Thoracic aorta (tissue), 2 donors: ENCODE measurements at places on chromosomes 1 and 21. TPM values are rescaled to one million over a fixed set of nuclear protein-coding genes. Genes with fewer than 3 reads are reported as not detected.

GRCh38 chr1:55071477-55071876, 32.1 kb downstream of the PCSK9 start:
- DNase-seq: no peak

DNA sequence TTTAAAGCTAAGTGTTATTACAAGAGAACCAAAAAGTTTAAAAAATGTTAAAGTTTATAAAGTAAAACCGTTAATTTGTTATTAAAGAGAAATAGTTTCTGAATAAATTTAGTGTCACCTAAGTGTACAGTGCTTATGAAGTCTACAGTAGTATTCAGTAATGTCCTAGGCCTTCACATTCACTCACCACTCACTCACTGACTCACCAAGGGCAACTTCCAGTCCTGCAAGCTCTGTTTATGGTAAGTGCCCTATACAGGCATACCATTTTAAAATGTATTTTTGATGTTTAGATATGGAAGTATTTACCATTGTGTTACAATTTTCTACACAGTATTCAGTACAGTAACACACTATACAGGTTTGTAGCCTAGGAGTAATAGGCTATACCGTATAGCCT, 60.1 kb upstream of the GCLM start:
- no peak for DNase-seq

DNA sequence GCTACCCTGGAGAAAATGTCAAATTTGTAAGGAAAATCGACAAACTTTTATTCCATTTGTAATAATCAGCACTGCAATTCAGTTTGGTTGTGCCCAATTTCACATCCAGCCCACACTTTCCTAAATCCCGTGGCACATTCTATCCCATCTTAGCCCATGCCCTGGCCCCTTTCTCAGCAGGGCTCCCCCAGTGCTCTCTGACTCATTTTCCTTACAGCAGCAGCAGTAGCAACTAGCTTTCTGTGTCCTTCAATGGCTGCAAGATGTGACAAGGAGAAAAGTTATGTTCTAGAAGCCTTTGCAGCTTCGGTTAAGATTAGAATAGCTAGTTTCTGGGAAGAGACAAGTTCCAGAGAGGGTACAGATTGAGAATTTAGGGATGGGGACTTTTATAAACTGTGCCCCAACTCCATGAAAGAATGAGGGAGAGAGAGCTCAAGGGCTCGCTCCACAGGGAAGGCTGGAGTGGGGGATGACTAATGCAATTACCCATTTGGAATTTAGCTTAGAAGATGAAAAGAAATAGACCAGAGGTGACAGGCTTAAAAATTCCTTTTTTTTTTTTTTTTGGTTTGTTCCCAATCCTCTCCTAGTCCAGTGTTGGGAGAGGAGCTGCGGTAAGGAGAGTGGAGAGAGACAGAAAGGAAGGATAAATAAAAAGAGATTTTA, 47.0 kb upstream of the POU2F1 start:
- no peak for DNase-seq

- DNase-seq: no peak
Observed at GRCh38 chr1:90045853-90046563, 51.1 kb downstream of the ZNF326 start.

DNA sequence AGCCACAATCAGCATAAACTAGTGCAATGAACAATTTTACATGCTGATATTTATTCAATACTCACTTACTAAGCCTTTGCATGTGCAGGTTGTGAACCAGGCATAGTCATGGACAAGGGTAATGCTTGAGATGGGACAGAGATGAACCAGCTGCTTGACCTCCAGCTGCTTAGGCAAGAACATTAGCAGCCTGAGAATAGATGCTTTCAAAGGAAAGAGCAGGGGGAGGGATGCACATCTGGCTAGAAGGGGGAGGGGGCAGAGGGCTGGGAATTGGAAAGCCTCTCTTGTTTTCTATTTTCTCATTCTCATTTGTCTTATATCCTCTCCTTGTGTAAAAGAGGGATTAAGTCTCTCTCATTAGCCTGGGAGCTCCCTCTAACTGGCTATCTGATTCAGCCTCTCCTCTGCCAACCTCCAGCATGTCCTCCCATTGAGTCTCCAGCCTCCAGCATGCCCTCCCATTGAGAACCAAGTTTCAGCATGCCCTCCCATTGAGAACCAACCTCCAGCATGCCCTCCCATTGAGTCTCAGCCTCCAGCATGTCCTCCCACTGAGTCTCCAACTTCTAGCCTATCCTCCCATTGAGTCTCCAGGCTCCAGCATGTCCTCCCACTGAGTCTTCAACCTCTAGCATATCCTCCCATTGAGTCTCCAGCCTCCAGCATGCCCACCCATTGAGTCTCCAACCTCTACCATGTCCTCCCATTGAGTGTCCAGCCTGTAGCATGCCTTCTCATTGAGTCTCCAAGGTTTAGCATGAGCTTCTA, 38.4 kb upstream of the TRABD2B start:
- DNase-seq: no peak

DNA sequence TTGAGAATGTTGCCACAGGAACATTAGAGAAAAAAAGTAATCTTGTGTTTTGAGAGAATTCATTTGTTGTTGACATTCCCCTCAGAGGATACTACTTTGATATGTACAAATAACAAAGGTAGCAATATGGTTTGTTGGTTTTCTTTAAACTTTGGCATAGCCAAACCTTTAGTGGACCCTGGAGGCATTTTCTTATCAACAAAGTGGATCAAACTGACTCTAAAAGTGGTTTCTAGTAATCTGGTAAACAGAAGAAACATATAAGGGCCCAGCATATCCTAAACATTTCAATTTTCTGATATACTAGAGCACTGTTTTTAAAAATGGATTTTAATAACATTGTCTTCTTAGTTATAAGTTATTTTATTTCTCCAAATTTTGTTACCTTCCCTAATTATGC, 29.8 kb downstream of the POU2F1 start:
- DNase-seq: no peak

DNA sequence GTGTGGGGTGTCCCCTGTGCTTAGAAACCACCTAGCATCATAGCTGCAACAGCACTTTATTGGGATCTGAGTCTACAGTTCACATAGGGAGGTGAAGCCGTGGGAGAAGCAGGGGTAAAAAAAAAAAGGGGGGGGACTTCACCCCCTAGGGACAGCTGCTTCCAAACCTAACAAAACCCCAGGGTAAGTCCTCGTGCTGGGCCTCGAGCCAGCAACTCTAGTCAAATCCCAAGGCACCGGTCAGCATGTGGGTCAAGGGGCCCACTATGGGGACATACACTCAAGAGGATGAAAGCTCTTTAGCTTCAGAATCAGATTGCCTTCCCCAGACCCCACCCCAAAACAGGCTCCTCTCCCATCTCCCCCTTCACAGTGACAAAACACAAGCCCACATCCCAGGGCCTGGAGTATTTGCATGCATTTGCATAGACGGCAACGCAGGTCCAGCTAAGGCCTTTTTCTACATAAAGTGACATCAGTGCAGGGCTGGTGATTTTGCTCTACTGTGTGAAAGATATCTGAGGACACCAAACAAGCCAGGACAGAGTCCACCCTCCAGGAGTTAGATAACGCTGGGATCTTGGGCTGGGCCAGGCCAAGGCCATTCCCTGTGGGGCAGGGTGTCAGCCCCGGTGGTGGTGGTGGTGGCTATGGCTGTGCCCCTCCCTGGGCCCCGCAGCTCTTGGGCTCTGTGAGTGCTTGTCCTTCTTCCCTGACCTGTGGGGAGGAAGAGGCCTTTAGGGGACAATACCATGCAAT, 8.1 kb upstream of the PMVK start:
- no peak for DNase-seq

GRCh38 chr1:39321979-39322378, 117.5 kb downstream of the MACF1 start:
- no peak for DNase-seq

DNA sequence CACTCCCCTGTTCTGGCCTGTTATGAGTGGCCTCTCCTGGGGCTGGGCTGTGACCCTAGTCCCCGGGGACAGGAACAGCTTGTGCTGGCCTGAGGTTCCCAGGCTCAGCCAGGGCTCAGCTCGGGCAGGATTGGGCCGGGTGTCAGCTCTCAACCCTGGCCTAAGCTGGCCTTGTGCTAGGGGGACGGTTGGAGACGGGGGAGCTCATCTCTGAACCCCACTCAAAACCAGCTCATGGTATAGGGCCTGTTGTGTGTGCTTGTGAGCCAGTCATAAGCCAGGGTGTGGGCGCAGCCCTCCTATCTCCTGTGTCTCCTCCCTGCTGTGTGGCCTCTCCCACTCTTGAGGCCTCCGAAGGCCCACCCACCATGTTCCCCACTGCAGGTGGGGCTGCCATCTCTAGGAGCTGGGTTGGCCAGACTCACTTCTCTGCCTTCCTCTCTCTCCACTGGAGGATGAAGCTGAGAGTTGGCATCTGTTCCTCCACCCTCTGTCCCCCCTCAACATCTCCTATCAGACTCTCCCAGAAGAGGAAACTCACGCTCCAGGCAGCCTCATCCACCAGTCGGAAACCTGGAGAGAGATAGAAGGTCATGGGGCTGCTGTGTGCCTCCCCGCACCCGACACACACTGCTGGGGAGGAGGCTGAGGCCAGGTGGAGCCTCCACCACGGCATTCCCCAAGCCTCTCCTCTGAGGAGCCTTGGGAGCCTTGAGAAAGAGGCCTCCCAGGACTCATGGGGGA, 1.4 kb downstream of the PEAR1 start:
- no peak for DNase-seq

DNA sequence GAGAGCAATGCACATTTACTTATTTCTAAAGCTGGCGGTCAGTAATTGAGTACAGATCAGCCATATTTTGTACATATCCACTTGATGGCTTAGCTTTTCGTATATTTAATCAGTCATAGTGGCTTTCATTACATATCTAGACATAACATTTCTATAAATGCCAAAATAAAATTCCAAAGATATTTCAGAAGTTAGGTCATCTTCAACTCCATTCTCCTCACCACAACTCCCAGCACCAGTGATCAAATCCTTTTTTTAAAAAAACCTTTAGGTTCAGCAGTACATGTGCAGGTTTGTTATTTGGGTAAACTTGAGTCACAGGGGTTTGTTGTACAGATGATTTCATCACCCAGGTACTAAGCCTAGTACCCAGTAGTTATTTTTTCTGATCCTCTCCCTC, 53.9 kb upstream of the GNG4 start:
- no peak for DNase-seq

GRCh38 chr1:185663332-185663731, 70.9 kb upstream of the HMCN1 start:
- no peak for DNase-seq

DNA sequence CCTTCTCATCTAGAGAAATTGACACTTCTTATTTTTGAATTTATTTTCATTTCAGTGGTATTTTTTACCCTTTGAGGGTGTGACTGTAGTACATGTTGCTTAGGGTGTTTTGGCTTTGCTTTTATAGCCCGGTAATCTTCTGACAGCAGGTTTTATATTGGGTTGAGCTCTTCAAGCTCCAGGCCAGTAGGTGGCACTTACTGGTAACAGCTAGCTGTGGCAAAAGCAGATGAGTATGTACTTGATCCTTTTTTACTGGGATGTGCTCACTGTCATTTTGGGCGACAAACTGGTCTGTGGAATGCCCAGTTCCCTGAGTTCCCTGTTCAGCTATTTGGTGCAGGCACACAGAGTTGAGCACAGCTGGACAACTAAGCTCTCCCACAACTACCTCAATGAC, 916.2 kb upstream of the B3GALT2 start:
- DNase-seq: no peak

GRCh38 chr1:11845641-11846335, 1.8 kb downstream of the NPPA start:
- no peak for DNase-seq

DNA sequence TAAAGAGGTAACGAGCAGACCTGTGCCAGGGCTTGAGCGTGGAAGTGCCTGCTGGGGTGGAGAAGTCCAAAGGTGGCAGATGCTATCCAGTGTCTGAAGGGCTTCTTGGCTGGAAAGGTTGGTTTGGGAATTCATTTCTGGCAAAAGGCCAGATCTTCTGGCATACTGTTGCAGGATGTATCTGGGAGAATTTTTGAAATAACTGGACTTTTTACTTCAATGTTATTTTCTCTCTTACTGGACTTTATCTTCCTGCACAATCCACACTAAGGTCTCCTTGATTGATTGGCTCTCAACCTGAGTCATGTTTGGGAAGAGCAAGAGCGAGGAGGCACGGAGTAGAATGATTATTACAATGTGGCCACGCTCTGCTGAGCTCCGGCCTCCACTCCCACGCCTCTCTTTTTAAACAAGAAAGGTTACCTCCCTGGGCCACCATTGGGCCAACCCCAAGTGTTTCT, 278.4 kb downstream of the TM2D1 start:
- no peak for DNase-seq

- no peak for DNase-seq
Observed at GRCh38 chr1:204577794-204578478, 61.7 kb downstream of the MDM4 start.

GRCh38 chr21:45475797-45476570, 66.3 kb downstream of the SLC19A1 start:
- DNase-seq: no peak

- DNase-seq: peak; percentile 21
Observed at GRCh38 chr1:63928186-63929105, 154.6 kb downstream of the ROR1 start.

The SPATA46 gene
- not detected for total RNA-seq

The IQCC gene
- total RNA-seq: 1.4 TPM

The DNASE2B gene
- not detected for total RNA-seq

The TMPRSS15 gene
- not detected for total RNA-seq

The FMO3 gene
- total RNA-seq: 4.2 TPM

The COL24A1 gene
- 2.8 TPM for total RNA-seq

The TCHHL1 gene
- not detected for total RNA-seq
